MCF 10A (cell line): ENCODE measurements at places on chromosomes 5 and 9. TPM values are rescaled to one million over a fixed set of nuclear protein-coding genes. Genes with fewer than 3 reads are reported as not detected.

CDX1 gene
- total RNA-seq, result not detected in 2 replicates

PFN3 gene
- total RNA-seq, result not detected in 2 replicates

SAPCD2 gene
- total RNA-seq, result 5.7 and 15.7 TPM in 2 replicates

FOXD4L5 gene
- total RNA-seq, result 0.49 and 0.52 TPM in 2 replicates

SPINK5 gene
- 0.96 and 3.1 TPM in 2 replicates for total RNA-seq

ANKRD31 gene
- total RNA-seq, result 0.28 and 0.56 TPM in 2 replicates

CCL19 gene
- total RNA-seq, result not detected in 2 replicates

C9orf153 gene
- total RNA-seq, result 0.19 TPM in 1 of 2 replicates, not detected in the other

PCDHGB1 gene
- 0.19 and 0.59 TPM in 2 replicates for total RNA-seq

PCDHGA9 gene
- total RNA-seq, result 0.89 and 1.3 TPM in 2 replicates

CREBRF gene
- 16.2 and 22.7 TPM in 2 replicates for total RNA-seq

ADRA1B gene
- 0.14 TPM in 1 of 2 replicates, not detected in the other for total RNA-seq

INSL4 gene
- not detected in 2 replicates for total RNA-seq

PRRX2 gene
- total RNA-seq, result not detected in 2 replicates

ZNF608 gene
- 8.4 and 10.4 TPM in 2 replicates for total RNA-seq

HTR1A gene
- total RNA-seq, result not detected in 2 replicates

TAS2R1 gene
- total RNA-seq, result not detected in 2 replicates

SPINK4 gene
- not detected in 2 replicates for total RNA-seq

RANBP3L gene
- total RNA-seq, result not detected in 2 replicates

NRG2 gene
- total RNA-seq, result 0.23 TPM in 1 of 2 replicates, not detected in the other

HACD4 gene
- total RNA-seq, result not detected in 2 replicates

PNPLA7 gene
- total RNA-seq, result 0.86 and 1.2 TPM in 2 replicates

PCDHA1 gene
- total RNA-seq, result 0.07 TPM in 1 of 2 replicates, not detected in the other

GFRA3 gene
- not detected in 2 replicates for total RNA-seq

TAF9 gene
- total RNA-seq, result 116 and 149 TPM in 2 replicates

SOX30 gene
- total RNA-seq, result 0.15 TPM in 1 of 2 replicates, not detected in the other

FBP2 gene
- not detected in 2 replicates for total RNA-seq

EPB41L4A gene
- 12.4 and 12.7 TPM in 2 replicates for total RNA-seq

C5orf52 gene
- total RNA-seq, result not detected in 2 replicates

PDLIM7 gene
- 164 and 257 TPM in 2 replicates for total RNA-seq

FOCAD gene
- 20.7 and 23.6 TPM in 2 replicates for total RNA-seq

IL4 gene
- not detected in 2 replicates for total RNA-seq

SPRY4 gene
- total RNA-seq, result 34.5 and 41.9 TPM in 2 replicates
